Activated T-helper 2 cell treated with anti-CD3 and anti-CD28 coated beads, Interferon-gamma antibody, Interleukin-2, Interleukin-4, amounts not matched to agents 10 μg/mL and 5 μg/mL and 100 μg/mL, durations not matched to agents 14 hours and 24 hours and 36 hours (primary cell): ENCODE measurements at places on chromosomes 7 and 10.

DNA sequence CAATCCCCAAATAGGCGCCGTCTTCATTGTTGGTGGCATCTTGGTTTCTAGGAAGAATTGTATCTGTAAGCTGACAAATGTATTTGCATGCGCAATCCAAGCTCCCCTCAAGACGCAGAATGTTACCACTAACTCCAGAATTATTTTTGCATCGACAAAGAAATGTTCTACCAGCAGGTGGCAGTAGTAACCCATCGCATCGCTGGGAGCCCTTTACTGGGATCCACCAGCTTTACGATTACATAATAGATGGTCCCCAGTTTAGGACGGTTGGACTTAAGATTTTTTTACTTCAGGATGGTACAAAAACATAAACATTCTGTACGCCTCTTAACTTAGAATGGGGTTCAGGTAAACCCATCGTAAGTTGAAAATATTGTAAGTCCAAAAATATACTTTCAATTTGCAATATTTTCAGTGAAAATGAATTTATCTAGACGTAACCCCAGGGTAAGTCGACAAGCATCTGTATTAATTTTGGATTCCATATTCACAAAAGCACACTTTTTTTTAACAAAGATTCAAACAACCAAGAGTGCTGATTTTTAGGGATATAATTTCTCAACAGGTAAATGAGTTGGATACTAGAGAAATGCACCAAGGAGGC is 114.0 kb upstream of the COBL start:
- no peak for DNase-seq

DNA sequence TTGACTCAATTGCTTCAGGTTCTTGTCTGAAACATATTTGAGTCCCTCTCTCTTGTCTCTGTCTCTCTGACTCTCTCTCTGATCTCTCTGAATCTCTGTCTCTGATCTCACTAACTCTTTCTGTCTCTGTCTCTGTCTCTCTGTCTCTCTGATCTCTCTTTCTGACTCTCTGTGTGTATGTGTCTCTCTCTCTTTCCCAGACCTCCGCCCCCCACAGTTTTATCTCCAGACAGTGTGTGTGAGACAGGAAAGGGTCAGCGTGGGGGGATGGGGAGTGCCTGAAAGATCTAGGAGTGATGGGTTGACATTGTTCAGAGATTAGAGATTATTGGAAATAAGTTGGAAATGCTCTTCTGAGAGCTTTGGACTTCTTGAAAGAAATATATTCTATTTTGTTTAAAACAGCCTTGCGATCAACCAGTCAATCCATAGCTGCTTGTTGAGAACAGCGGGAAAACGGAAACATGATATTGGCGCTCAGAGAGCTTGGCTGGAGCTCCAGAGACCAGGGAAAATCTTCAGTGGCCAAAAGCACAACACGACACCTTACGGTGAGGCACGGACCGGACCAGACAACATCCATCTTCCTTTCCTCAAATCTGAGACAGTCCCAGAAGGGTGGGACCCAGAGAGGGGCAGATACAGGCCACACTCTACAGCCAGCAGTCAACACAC is 35.5 kb downstream of the CALML3 start:
- DNase-seq: no peak

DNA sequence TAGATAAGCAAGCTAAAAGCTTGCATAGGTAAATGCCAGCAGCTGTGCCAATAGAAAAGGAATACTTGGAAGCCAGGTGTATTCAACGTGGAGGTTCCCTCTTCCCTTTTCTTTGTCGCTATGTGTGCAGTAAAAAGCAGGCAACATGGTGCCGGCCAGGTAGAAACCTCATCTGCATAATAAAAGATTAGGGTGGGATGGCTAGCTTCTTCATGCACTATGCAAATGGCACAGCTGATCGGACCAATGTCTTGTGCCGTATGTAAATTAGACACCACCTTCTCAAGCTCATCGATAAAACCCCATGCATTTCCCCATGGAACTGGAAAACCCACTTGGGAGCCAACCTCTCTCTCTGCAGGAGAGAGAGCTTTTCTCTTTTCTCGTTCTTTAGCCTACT is 150.9 kb upstream of the FOXK1 start:
- no peak for DNase-seq

DNA sequence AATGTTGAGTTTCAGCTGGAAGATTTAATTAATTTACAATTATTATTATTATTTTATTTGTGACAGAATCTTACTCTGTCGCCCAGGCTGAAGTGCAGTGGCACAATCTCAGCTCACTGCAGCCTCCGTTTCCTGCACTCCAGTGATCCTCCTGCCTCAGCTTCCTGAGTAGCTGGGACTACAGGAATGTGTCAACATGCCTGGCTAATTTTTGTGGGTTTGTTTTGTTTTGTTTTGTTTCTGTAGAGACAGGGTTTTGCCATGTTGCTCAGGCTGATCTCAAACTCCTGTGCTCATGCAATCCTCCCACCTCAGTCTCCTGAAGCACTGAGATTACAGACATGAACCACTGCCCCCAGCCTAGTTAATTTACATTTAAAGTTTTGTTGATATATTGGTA is 93.8 kb upstream of the MEOX2 start:
- no peak for DNase-seq

DNA sequence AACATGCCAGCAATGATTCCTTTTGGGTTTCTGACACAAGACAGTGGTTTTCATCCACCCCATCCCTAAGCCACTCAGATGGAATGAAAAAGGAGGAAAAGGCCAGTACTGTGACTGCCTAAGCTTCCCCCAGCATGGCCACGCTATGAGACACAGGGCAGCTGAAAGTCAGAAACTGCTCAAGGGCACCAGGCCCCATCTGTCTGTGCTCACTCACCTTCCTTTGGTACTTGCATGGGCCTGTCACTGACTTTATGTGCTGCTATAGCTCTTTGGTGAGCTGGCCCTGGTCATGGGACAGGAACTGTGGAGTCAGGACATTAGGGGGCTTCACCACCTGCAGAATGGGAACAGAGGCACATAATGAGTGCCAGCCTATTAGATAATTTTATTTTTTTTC is 21.2 kb upstream of the ACSM6 start:
- DNase-seq: no peak

DNA sequence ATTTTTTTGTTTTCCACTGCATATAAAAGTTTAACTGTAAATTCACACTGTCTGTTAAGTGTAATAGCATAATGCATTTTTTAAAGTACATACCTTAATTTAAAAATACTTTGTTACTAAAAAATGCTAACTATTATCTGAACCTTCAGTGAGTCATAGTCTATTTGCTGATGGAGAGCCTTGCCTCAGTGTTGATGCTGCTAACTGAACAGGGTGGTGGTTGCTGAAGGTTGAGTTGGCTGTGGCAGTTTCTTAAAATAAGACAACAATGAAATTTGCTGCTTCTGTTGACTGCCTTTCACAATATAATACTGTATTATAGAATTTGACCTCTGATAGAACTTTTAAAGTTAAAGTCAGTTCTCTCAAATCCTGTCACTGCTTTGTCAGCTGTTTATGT is 72.3 kb upstream of the GATAD1 start:
- no peak for DNase-seq

DNA sequence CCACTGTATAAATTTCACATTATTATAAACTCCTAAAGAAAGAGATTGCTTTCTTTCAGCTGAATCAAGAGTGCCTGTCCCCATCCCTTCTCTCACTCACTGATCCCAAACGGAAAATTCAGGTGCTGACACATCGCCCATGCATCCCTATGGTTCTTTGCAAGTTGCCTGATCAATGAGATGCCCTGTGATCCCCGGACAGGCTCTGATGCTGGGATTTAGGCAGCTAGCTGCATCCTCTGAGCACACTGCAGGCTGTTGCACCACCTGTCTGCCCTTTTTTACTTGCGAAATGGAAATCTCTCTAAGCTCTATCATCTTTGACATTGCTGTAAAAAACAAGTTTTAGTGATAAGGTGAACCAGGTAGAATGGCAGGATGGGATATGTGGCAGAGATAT is 456.5 kb downstream of the GATA3 start:
- DNase-seq: no peak

GRCh38 chr10:28520346-28520745 is 12.6 kb upstream of the WAC start:
- no peak for DNase-seq

DNA sequence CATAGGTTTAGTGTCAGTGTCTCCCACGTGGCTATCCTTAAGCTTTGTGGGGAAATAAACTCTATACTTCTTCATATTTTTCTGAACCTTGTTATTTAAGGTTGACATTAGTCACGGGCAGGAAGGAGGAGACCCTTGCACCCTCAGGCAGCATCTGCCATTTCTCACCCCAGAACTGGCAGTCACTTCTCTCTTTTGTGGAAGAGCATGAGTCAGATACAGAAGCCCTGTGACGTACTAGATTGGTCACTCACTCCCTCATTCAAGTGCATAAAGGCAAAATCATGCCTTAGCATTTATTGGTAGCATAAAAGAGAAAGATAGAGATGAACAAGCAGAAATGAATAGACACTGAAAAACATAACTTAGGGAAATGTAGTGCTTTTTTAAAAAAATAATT is 206.0 kb upstream of the MDFIC start:
- no peak for DNase-seq

GRCh38 chr7:29139191-29139590 is 7.1 kb downstream of the CPVL start:
- no peak for DNase-seq

DNA sequence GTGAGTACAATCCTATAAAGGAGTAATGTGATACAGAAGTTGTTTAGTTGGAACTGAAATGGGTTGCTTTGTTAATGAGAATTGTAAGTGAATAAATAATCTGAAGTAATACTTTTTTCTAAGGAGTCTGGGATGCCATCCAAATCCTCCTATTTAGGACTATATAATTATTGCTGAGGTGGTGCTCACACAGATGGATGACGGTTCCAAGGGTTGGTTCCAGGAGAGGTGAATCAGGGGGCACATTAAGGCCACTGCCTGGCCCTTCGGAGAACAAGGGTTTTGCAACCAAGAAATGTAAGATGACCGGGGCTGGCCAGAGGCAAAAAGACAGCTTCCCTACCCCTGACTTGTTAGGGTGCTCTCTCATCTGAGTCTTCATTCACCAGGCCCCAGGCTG is 352.7 kb downstream of the PHTF2 start:
- DNase-seq: no peak

DNA sequence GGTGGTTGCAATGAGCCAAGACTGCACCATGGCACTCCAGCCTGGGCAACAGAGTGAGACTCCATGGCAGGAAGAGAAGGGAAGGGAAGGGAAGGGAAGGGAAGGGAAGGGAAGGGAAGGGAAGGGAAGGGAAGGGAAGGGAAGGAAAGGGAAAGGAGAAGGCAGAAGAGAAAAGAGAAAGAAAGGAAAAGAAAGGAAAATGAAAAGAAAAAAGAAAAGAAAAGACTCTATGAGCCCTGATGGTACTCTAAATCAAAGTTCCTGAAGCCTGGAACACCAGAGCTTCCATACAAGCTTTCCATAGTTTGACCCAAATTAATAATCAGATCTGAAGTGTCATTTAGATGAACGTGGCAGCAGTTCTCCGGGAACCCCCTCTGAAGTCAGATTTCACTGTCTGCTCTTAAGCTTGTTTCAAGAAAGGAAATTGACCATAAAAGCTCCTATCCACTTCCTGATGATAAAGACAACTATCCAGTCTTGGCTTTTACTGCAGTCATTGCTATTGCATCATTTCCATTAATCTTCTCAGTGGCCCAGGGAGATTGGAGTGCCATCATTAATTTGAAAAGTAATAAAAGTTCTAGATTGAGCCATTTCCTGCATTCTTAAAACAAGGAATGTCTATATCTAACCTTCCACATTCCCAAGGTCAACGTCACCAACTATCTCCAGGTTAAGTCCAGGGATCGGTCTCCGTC is 44.2 kb upstream of the FRMD4A start:
- DNase-seq: no peak

DNA sequence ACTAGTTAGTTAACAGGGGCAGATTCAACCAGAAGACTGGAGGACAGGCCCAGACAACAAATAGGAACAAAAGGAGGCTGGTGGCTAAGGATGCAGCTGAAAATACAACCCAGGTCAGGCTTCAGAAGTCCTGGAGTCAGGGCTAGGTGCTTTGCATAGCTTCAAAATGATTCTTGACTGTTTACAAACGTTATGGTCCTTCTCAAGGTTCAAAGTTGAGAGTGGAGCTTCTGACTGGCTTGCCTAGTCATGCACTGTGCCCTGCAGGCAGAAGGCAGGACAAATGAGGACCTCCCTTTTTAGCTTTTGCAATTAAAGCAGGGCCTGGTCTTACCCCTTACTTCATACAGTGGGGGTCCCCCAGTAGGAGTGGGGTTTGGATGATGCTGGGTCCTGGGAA is 4.4 kb upstream of the CDH23 start:
- DNase-seq: no peak

DNA sequence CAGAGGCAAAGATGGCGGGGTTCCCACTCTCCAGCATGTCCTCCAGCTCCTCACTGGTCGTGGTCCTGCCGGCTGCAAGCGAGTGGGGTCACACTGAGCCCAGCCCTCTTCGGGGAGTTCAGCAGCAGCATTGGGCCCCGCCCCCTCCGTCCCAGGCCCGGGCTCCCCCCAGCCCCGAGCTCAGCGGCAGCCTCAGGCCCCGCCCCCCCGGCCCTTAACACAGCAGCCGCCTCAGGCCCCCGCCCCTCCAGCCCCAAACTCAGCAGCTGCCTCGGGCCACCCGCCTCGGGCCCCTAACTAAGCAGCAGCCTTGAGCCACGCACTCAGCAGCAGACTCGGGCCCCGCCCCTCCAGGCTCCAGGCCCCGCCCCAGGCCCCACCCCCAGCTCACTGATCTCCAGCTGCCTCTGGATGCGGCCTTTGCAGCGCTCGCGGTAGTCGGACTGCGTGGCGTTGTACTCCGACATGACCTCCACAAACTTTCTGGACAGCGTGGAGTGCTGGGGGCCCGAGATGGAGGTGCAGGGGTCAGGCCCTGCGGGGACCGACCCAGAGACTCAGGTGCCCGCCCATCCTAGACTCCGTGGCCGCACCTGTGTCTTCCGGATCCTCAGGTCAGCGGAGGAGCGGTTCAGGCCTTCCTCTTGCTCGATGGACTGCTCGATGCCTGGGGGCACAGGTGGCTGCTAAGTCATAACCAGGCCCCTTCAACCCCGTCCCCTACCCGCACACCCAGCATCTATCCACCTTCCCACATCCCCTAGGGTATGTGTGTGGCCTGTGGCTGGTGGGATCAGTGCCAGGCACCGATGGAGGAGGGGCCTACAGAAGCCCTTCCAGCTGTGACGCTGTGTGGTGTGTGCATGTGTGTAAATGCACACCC is 15.5 kb downstream of the STX1A start:
- peak; percentile 21 for DNase-seq

DNA sequence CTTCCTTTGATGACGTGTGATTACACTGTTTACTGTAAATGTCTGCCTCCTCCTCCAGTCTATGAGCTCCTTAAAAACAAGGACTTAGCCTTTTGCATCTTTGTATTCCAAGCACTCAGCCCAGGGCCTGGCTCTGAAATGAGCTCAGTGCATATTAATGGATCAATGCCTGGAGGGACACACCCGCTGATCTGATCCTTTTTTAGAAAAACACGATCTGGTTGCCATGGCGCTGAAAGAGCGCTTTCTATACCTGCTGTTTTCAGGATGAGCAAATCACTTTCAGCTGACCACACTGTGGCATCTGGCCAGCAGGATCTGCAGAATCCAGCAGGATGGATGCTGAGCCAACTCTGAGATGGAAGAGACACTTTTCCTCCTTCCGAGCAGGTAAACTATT is 37.8 kb upstream of the GARS1 start:
- no peak for DNase-seq
